Kidney glomerular epithelial cell (primary cell): ENCODE measurements at places on chromosomes 12 and 14.
A peak's percentile ranks its signal among the peaks of the same experiment; 100 is the strongest.

DNA sequence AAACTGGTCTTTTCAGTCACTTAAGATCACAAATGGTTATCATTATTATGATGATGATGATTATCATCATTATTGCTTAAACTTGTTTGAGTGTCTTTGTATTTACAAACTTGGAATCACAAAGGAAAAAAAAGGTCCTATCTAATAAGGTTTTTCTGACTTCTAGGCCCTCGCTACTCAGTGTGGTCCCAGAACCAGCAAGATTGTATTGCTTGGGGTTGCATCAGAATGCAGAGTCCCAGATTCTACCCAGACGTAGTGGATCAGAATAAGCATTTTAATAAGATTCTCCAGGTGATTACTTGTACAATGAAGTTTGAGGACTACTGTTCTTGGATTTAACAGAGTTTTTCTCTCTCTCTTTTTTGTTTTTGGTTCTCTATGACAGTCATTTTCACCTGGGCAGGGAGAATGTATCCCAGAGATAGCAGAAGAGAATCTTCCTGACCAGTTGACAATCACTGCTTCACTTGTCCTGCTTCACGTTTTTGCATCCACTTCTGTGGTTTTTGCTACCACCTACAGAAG lies 29.3 kb upstream of the PPP1R12A start:
- no peak for DNase-seq

GRCh38 chr14:105273062-105273461 lies 24.7 kb downstream of the BTBD6 start:
- no peak for DNase-seq

DNA sequence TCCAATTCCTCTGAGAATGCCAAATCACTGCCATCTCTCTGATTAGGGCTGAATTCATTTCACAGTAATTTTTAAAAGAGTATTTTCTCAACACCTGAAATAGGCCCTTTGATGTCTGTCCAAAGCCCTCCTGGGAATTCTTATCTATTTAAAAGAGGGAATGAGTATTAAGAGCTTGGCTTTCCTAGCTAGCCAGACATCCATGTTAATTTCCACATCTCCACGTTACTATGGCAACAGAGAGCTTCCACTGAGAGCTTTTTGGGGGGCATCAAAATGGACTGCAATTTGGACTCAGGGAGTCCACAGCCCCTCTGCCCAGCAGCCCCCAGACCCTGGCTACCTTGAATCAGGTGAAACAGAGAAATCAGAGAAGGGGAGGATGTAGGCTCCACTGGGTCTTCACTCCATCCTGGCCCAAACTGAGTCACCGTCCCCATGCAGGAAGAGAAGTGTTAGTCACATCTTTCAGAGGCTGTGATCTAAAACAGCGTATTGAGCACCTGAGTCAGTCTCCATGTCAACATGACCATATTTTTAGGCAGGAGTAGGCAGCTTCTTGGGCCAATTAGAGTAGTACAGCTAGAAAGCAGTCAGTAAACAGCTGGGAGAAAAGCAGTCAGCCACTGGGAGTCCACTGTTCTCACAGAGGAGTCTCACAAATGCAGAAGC lies 7.0 kb upstream of the FICD start:
- DNase-seq: peak; percentile 6

- DNase-seq: peak; percentile 89
These were observed at the start of gene EP400 for GRCh38 chr12:131949431-131950181. TSS of gene EP400 (plus strand) at chr12:131949942. CDS start at chr12:131960620, 10,678 bp downstream.

- peak; percentile 59 for DNase-seq
These were observed 23.6 kb downstream of the RASSF3 start for GRCh38 chr12:64633940-64634337.

- no peak for DNase-seq
These were observed 143.6 kb downstream of the EMP1 start for GRCh38 chr12:13340149-13340548.

DNA sequence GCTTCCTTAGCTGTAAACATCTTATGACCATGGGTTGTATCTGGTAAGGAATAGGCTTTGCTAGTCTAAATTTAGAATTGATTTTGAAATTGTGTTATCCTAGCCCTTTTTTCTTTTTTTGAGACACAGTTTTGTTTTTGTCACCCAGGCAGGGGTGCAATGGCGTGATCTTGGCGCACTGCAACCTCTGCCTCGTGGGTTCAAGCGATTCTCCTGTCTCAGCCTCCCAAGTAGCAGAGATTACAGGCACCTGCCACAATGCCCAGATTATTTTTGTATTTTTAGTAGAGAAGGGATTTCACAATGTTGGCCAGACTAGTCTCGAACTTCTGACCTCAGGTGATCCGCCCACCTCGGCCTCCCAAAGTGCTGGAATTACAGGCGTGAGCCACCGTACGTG lies 2.4 kb upstream of the TUBA1B start:
- no peak for DNase-seq

- no peak for DNase-seq
These were observed 10.2 kb upstream of the PRKAG1 start for GRCh38 chr12:49028666-49029275.

- DNase-seq: no peak
These were observed 441.0 kb downstream of the FUT8 start for GRCh38 chr14:65853407-65853955.

GRCh38 chr12:3537719-3538465 lies 46.9 kb downstream of the PRMT8 start:
- DNase-seq: no peak

DNA sequence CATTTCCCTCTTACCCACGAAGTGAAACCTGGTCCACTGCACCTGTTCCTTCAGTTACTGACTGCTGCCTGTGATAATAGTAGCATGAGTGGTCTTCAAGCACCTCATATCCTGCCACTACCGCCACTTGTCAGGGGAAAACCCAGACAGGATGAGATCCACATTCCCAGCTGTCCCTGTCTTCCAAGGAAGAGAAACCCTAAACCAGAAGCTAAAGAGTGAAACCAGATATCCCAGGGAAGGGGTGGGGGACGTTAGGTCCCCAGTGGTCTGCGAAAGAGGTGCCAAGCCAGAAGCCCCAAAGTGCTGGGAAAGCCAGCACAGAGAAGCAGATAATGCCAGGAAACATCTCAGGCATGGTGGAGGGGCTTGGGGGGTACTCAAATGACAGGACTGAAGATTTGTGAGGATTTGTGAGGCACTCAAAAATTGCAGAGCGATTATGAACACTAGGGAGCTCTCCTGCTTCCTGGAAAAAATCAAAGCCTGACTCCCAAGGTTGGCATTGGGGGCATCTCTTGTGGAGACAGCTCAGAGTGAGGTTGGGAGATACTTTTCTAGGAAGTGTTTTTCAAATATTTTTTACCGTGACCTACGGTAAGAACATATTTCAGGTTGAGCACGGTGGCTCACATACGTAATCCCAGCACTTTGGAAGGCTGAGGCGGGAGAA lies 77.9 kb downstream of the TMEM30B start:
- DNase-seq: no peak

- DNase-seq: peak; percentile 32
These were observed 45.6 kb upstream of the RIMBP2 start for GRCh38 chr12:130761537-130762318.

- no peak for DNase-seq
These were observed 25.4 kb upstream of the HMGA2 start for GRCh38 chr12:65798918-65799317.

DNA sequence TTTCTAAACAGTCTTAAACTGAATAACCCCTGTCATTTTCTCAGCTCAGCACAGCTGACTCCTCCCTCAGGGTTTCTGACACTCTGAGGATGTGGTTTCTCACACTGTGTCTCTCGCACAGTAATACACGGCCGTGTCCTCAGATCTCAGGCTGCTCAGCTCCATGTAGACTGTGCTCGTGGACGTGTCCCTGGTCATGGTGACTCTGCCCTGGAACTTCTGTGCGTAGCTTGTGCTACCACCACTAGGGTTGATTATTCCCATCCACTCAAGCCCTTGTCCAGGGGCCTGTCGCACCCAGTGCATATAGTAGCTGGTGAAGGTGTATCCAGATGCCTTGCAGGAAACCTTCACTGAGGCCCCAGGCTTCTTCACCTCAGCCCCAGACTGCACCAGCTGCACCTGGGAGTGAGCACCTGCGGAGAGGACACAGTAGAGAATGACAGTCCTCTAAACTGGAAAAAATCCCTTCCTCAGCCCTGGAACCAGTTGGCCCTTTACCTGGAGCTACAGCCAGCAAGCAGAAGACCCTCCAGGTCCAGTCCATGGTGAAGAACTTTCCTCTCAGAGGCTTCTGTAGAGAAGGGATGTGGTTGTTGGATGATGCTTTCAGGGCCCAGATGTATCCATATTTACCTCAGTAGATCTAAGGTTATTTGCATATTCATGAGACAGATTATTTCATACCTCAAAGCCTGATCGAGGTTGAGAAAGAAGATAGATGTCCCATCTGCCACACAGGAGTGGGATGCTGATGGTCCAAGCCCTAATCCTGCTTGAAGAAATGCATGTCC lies 984.8 kb downstream of the TMEM121 start:
- no peak for DNase-seq

GRCh38 chr12:12070674-12071656 lies at the start of gene BCL2L14:
TSS of gene BCL2L14 (plus strand) at chr12:12070939. CDS start at chr12:12079306, 8,367 bp downstream.
- DNase-seq: no peak

DNA sequence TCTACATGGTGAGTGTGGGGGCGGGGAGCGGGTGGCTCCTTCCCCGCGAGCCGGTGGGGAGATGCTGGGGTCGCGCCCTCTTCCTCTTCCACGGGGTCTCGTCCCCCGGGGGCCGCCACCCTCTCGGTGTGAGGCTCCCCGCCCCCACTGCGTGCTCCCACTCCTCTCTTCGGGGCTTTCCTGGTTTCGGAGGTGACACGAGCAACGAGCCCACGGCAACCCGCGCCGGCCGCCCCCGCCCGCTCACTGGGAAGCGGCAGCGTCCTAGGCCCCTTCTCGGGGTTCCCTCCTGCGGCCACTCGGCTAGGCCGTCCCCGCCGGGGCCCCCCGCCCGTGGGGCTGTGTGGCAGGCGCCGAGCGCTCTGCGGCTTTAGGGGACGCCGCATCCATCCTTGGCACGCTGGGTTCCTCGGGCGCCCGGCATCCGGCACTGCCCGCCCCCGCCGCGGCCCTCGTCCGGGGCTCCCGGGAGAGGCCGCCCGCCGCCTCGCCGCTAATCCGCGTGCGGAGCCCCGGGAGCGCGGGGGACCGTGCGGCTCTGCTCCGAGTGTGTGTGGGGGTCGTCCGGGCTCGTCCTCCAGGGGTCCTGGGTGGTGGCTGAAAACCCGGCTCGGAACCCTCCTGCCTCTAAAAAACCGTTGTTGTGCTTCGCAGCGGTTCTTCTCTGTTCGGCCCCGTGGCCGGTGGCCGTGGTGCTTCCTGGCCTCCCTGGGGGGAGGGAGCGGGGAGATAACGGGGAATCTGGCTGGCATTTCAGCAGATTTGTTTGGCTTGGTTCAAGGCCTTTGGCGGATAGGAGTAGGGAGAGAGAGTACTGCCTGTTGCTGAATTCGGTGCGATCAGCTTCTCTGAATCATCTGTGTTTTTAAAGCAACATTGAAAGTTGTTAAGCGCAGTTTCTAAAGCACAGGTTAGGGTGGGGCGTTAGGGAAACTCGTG lies 1.0 kb downstream of the PCNX1 start:
- peak; percentile 42 for DNase-seq

DNA sequence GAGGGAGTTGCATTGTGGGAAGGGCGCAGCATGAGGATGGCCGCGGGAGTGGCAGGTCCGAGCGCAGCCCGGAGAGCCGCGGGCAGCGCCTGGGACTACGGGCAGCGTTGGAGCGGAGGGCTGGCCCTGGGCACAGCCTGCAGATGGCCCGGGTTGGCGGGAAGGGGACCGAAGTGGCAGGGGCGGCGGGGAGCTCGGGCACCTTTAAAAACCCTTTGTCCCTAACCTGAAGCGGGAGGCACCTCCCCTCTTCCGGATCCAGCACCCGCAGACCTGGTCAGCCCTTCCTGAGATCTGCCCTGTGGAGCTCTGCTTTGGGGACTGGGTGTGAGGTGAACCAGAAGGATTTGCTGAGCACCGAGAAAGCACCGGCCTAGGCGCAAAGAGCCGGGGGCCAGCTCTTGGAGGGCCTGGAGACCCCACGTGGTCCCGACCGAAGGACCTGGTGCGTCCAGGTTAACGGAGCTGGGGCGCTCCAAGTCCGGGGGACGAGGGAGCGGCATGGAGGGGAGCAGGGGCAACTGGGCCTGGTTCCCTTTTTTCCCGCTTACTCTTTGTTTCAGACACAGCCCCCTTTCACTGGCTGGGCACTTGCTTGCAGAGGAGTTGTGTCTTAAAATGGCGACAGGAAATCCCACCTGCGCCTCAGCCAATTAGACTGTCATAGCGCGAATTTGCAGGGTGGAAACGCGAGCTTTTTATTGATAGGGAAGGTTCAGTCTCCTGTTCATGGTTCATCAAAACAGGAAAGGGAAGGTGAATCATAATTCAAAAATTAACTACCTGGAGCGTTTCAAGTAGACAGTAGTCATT lies 792 bp upstream of the SLC38A1 start:
- peak; percentile 62 for DNase-seq

GRCh38 chr14:100862277-100862676 lies 36.4 kb downstream of the MEG3 start:
- DNase-seq: no peak

DNA sequence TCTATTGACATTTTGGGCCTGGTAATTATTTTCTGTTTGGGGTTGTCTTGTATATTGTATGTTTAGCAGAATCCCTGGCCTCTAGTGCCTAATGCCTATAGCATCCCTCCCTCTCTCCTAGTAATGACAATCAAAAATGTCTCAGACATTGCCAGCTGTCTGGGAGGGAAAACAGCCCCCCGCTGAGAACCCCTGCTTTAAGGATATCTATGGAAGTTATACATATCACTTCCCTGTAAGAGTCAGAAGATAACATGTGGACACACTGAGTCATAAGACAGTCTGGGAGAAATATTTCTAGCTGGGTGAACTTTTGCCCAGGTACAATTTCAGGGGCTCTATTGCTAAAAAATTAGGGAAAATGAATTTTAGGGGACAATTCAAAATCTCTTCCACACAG lies 255.0 kb downstream of the PAWR start:
- no peak for DNase-seq

DNA sequence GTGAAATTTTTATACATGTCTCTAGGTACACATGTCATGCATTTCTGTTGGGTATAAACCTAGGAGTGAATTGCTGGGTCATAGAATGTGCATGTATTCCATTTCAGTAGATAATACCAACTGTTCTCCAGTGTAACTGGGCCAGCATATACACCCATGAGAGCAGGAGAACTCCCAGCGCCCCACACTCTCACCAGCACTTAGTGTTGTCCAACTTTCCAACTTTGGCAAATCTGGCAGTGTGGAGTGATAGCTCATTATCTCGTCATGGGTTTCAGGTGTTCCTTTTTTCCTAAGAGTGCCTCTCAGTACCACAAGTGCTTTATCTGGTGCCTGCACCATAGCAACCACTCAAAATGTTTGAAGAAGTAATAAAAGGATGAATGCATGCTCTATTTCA lies 40.1 kb downstream of the NGB start:
- no peak for DNase-seq
